Stimulated activated CD4-positive, alpha-beta T cell treated with anti-CD3 and anti-CD28 coated beads, Interleukin-12 subunit alpha, Interleukin-12 subunit beta, amount 100 ng/mL, for 24 hours (primary cell): ENCODE measurements at places on chromosomes 13 and 19.

- DNase-seq: no peak
Measured at GRCh38 chr13:73922493-73923393, 211.5 kb downstream of the KLF12 start.

GRCh38 chr19:37855098-37855497 lies 51.3 kb downstream of the WDR87 start:
- peak; percentile 37 for DNase-seq

- DNase-seq: no peak
Measured at GRCh38 chr19:53873773-53874605, 6.3 kb downstream of the MYADM start.

GRCh38 chr19:46426035-46426505 lies 2.7 kb downstream of the PNMA8C start:
- no peak for DNase-seq
